Tibial artery (tissue), 4 donors: ENCODE measurements at places on chromosomes 16 and 17.

GRCh38 chr16:46787909-46788308 is 39.8 kb upstream of the MYLK3 start:
- DNase-seq = no peak

DNA sequence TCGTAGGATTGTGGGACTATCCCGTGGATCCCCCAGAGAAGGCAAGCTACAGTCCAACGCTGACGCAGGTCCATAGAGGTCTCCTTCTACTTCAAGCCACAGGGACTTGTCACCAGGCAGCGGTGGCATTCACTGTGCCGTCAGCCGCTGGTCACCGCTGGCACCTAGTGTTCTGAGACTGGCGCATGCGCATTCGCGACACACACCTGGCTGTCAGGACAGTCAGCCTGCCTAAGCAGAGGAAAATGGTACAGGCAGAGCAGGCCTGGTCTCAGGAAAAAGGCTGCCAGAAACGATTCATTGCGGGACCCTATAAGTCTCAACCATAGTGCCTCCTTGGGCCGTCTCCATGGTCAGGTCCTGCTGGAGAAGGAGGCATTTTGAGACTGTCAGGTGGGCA is 138.0 kb upstream of the WSB1 start:
- DNase-seq = peak; percentile 44

- no peak for DNase-seq
Observed at GRCh38 chr17:38619451-38619795, 13.7 kb upstream of the SRCIN1 start.

GRCh38 chr16:31423801-31424200 is 4.4 kb downstream of the COX6A2 start:
- DNase-seq = no peak

- DNase-seq = no peak
Observed at GRCh38 chr16:48905632-48906505, 295.9 kb upstream of the N4BP1 start.
